ENCODE measurements at places on chromosomes 11 and 22.
A peak's percentile ranks its signal among the peaks of the same experiment; 100 is the strongest.

GRCh38 chr11:119185981-119186634, 833 bp downstream of the NHERF4 start:
- no peak for DNase-seq

- DNase-seq, result no peak
Measured at GRCh38 chr11:132168344-132168981, 798.0 kb downstream of the NTM start.

DNA sequence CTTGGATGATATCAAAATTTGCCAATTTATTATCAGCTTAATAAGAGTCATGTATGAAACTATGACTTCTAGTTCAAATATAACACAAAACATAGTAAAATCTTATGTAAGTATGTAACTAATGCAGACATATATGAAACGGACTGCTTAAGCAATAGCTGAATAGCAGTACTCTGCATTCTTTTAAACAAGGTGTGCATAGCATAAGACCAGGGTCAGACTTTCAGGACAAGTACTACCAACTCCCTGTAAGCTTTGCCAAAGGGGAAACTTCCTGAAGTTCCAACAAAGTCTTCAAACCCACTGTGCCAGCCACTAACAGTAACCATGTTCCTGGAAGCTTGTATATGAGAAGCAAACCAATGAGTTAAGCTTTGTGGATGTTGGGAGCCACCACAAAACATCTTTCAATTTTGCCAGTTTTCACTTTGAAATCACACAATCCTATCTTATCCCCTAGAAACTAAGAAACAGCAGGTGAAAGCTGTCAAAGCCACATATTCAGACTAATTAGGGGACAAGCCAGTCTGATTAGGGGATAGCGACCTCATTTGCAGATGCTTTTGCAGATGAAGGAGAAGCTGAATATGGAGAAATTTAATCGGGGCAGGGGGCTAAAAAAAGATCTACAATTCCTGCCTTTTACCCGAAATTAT, 13.3 kb downstream of the RBFOX2 start:
- no peak for DNase-seq

DNA sequence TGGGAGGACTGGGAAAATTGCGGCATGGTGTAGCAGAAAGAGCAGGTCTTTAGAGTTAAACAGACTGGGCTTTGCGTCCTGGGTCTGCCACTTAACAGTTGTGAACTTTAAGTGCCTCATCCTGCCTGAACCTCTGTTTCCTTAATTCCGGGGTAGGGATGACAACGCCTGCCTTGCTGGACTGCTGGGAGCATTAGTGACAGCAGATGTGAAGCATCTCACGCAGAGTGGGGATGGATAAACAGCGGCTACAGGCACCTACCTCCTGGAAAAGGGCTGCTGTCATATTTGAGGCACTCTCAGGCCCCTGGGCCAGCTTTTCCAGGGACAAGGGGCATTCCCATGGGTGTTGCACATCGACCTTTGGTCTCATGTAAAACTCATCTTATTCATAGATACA, 572.2 kb downstream of the TBC1D22A start:
- DNase-seq, result no peak

DNA sequence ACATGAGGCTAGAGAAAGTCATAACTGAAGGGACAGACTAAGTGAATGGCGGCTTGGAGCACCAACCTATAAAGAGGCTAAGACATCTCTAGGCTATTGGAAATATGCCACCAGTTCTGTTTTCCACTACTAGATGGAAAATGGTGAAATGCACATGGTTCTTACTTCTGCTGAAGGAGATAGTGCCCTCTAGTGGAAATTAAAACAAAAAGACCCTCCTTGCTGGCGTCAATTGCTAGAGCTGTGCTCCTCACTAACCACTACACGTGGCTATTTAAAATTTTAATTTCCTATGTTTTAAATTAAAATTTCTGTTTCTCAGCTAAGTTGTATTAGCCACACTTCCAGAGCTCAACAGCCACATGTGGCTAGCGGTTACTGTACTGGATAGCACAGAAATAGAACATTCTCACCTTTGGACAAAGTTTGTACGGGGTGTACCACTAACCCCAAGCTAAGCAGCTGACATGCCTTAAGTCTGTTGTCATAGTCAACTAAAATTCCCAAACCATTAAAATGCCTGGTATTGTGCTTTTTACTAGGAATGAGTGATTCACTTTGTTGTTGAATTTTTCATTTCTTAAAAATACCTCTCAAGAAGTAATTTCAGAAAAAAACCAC, 34.1 kb upstream of the CALCA start:
- DNase-seq, result no peak

DNA sequence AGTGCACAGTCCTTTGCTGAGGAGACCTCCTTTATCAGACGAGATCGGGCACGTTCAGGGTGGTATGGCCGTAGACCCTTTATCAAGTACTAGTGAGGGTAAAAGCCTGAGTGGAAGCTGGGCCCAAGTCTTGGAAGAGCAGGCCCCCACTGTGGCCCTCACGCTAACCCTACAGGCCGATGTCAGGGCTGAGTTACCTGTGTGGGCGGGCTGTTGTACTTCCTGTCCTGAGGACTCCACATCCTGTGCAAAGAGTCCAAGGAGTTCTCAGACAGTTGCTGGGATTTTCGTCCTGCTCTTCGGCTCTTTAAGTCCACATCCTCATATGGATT, 34.9 kb downstream of the RPL27A start:
- DNase-seq, result no peak

- DNase-seq, result no peak
Measured at GRCh38 chr11:85663080-85663752, 1.7 kb downstream of the CREBZF start.

DNA sequence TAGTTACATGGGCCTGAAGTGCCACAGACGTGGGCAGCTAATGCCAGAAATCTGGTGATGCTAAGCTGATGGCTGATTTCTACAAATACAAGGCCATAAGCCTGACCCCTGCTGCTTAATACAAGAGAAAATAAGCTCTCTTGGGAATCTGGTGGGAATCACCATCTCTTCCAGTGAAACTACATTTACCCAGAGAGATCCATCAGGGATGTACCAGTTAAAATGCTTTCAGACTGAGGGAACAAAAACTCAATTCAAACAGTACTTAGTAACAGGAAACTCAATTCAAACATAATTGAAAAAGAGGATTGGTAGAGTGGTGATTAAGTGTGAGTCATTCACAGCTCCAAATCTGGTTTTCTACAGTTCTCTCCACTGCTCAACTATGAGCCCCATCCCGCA, 1.7 kb upstream of the CAVIN3 start:
- DNase-seq, result no peak

DNA sequence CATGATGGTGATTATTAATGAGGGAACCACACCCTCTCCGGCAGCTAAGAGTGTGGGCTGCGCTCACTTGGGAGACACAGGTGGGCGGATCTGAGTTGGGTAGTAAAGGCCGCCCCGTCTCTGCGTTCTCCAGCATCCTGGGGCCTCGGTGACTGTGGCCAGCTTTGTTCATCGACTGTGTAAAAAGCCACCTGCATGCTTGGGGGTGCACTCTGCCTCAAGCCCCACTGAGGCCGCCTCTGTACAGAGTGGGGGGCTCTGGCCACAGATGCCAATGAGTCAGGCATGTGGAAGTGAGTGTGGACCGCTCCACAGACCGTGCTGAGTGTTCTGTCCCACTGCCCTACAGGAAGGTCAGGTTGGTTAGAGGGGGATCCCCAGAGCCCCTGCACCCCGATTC, 192.7 kb downstream of the SHANK2 start:
- DNase-seq, result no peak

- DNase-seq, result no peak
Measured at GRCh38 chr11:35765211-35765610, 102.6 kb downstream of the TRIM44 start.

DNA sequence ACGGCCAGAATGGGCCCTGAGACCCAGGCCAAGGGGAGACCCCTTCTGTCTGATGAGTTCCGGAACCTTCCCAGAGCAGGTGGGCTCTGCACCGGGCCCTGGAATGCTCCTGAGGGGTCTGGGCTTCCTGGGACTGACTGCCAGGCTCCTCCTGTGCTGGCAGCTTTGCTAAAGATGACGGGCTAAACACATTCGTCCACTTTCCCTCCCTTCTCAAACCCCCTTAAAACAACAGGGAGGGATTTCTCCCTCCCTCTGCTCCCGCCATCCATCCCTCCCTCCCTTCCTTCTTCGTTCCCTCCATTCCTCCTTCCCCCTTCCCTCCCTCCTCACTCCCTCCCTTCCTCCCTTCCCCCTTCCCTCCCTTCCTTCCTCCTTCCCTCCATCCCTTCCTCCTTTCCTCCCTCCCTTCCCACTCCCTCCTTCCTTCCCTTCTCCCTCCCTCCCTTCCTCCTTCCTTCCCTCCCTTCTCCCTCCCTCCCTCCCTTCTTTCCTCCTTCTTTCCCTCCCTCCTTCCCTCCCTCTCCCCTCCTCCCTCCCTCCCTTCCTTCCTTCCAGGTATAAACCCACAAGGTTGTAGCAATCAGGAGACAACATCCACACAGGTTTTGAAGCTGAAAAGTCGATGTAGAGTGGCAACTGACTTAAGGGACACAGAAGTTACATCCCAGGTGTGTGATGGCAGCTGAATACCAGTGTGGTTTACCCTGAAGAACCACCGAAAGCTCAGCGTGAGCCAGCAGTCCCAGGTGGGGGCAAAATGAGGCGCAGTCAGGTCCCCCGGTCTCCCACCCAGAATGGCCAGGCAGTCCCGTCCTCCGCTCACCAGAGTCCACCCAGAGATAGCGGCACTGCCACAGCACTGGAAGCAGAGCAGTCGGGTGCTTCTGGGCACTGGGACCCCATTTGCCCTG, 18.8 kb upstream of the MGAT3 start:
- DNase-seq, result no peak

- DNase-seq, result peak; percentile 66
Measured at GRCh38 chr11:9461063-9461759, 399 bp downstream of the ZNF143 start.

- DNase-seq, result no peak
Measured at GRCh38 chr22:35981900-35982299, 46.7 kb downstream of the RBFOX2 start.

GRCh38 chr22:37075822-37076433, 24.4 kb downstream of the KCTD17 start:
- no peak for DNase-seq

GRCh38 chr11:3169255-3170043, 4.3 kb upstream of the OSBPL5 start:
- DNase-seq, result no peak

GRCh38 chr22:17700778-17701177, 62.2 kb downstream of the BCL2L13 start:
- DNase-seq, result no peak
